ENCODE measurements at places on chromosomes 16 and 17.

DNA sequence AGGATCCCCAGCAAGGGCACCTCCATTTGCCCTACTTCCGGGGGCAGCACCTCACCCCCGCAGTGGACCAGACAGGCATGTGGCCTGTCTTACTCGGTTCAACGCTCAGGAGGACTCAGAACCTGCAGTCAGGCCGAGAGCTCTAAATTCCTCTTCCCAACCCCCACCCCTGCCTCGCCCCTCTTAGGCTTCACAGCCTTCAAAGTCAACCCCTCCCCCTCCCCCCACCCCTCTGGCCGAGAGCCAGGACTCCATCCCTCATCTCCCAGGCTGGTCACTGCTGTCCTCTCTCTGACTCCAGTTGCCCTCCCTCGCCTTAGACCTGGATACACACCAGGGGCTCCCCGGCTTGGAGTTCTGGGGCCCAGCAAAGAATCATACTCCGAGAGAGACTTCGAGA is 8.1 kb upstream of the HS3ST6 start:
- no peak for DNase-seq

GRCh38 chr17:79233916-79234551 is 159.4 kb downstream of the ENGASE start:
- DNase-seq, result no peak

GRCh38 chr17:38658741-38659345 is 15.9 kb downstream of the EPOP start:
- no peak for DNase-seq

DNA sequence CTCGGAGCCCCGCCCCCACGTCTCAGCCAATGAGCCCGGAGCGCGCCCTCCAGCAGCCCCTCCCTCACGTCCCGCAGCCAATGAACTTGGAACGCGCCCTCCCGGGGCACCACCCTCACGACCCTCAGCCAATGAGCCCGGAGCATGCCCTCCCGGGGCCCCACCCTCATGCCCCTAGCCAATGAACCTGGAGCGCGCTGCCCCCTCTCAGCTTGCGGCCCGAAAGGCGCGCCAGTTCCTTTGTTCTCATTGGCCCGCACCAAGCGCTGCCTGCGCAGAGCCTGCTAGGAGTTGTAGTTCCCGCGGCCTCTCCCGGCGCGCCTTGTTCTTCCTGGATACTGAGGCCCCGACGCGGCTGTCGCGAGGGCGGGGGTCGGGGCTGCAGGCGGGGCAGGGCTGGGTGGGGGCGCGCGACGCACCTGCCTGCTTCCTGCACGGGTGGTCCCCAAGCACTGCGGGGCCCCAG is at the start of gene LRRC45:
TSS of gene LRRC45 (plus strand) at position 325 of the 466 bp plus-strand sequence. CDS start 339 bp downstream, outside the sequence.
- DNase-seq, result peak; percentile 100

DNA sequence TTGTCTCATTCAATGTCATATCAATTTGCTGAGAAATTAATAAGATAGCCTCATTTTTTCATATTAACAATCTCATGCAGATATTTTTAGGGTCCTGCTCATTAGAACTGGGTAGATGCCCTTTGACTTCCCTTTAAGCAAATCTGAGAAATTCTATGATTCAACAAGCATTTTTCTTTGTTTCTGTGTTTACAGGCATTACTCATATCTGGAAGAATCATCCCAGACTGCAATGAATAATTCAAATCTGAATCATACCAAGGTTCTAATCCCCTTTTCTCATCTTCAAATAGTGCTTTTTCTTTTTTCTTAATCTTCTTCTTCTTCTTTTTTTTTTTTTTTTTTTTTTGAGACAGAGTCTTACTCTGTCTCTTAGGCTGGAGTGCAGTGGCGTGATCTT is 69.2 kb upstream of the KIFC3 start:
- peak; percentile 85 for DNase-seq

GRCh38 chr16:68276223-68276622 is 11.9 kb downstream of the SLC7A6 start:
- no peak for DNase-seq

DNA sequence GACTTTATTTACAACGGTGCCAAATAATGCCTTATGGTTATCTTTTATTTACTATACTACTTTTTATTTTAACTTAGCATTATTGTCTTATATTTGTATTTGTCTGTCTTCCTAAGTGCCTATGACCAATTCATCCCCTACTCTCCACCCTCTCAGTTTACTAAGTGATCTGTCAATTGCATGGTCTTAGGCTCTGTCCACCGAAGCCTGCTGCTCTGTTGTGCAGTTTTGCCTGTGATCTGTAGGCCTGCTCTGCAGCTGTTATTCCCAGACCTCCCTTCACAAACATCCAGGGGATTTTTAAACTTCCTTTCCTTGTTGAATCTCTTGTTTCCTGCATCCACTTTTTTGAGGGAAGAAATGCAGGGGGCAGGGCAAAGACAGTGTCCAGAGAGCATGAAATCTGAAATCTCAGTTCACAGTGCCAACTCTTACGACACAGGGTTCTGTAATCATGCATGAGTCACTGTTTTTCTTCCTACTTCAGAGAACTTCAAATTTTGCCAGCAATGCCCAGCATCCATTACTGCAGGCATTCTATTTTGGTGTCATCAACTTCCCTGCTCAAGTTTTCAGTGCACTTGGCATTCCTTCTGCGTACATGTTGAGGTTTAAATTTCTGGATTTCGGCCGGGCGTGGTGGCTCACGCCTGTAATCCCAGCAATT is 11.4 kb downstream of the SLFN5 start:
- peak; percentile 98 for DNase-seq

DNA sequence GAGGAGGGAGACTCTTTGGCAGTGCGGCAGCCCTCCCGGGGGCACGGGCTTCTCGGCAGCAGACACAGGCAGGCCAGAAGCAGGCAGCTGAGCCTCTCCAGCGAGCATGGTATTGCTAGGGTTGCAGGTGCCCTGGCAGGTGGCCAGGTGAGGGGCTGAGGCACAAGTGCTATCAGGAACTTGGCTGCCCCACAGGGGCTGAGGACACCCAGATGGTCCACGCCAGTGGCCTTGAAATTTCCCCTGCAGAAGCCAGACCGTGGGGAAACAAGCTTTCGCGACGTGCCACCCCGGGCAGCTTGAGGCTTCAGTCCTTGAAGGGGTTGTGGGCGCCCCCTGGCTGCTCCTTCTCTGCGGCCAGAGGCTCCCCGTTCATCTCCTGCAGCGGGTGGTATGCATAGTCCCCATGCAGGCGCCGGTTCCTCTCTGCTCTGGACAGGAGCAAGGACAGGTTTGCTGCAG is 8.5 kb downstream of the NAGPA start:
- peak; percentile 16 for DNase-seq

DNA sequence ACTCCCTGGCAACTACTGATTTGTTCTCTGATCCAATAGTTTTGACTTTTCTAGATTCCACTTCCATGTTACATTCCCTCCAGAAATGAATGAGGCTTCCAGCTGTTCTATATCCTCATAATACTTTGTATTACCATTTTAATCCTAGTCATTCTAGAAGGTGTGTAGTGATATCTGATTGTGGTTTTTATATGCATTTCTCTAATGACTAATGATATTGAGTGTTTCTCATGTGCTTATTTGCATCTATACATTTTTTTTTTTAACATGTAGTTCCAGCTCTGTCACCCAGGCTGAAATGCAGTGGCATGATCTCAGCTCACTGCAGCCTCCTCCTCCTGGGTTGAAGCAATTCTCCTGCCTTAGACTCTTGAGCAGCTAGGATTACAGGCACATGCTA is 7.3 kb downstream of the ADGRG5 start:
- no peak for DNase-seq

DNA sequence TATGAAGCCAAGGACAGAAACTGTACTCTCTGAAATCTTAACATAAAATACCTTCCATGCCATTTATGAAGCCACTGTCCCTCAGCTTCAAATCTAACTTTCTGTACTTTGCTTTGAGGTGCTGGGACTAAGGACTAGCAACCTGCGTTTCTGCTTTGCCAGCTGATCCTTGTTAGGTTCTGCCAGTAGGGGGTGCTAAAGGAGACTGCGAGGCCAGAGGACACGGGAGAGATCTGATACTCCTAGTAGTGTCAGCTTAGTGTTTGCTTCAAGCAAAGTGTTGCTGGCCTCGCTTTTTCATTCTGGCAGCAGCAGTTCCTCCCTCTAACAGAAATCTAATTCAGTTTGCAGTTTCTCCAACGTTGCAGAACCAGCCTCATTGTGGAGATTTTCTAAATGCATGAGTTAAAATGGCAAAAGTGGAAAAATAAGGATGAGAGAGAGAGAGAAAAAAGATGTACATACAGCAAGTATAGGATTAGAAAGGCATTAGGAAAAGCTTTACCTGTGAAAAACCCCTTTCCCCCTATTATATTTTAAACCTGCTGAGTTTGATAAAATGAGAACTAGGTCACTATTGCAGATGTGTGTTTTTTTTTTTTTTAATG is 297.5 kb downstream of the CA10 start:
- peak; percentile 21 for DNase-seq

DNA sequence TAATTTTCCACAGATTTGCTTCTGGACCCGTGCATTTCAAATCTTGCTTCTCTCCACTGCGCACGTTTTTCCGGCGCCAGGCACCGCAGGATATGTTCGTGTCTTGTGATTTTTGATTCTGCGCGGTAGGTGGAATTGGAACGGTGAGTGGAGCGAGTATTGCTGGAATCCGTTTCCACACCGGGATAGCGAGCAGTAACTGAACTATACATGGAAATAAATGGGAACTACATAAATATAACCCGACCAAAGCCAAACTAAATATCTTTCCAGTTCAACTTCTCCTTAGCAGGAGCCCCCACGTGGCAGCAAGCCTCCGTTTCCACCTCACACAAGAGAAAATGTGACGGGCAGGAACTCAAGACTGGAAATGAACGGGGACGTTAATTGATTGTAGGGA is 154.0 kb downstream of the SEC14L1 start:
- no peak for DNase-seq

DNA sequence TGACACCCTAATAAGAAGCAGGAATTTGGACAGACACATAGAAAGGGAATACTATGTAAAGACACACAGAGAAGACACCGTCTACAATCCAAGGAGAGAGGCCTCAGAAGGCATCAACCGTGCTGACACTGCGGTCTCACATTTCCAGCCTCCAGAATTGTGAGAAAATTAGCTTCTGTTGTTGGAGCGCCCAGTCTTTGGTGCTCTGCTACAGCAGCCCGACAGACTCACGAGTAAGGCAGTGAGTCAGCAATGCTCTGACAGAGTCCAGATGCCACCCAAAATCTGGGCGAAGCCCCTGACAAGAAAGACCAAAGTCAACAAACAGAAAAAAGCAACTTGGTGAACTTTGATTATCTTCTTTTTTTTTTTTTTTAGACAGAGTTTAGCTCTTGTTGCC is 32.5 kb upstream of the RAI1 start:
- DNase-seq, result peak; percentile 63

GRCh38 chr16:87295259-87295658 is 21.9 kb downstream of the C16orf95 start:
- no peak for DNase-seq

DNA sequence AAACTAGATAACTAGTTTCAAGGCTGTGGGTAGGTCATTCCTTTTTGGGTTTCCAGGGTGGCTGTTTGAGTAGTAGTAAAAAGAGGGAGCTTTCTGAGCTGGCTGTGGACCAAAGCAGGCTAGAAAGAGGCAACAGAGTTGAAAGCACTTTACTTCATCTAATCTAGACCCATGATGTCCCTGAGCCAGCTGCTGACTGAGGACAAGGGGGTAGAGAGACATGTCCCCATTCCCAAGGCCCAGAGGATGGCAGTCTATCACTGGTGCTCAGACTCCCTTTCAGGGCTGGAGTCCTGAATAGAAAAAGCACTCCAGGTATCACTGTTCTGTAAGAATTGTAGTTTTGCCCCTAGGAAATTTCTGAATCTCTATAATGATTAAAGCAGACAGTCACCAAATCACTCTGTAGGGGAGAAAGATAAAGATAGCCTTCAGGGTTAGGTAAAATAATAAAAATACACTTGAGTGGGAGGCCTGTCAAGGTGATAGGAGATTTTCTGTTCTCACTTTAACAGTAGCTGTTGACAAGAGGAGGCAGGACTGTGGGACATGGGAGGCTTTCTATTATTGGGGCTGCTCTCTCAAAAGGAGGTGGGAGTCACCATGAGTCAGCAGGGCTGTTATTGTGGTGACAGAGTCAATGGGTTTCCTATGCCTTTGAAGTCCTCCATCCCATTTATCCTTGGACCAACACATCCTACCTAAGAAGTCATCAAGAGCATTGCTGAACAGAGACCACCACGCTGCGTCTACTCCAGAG is 190.2 kb upstream of the MPHOSPH6 start:
- no peak for DNase-seq

DNA sequence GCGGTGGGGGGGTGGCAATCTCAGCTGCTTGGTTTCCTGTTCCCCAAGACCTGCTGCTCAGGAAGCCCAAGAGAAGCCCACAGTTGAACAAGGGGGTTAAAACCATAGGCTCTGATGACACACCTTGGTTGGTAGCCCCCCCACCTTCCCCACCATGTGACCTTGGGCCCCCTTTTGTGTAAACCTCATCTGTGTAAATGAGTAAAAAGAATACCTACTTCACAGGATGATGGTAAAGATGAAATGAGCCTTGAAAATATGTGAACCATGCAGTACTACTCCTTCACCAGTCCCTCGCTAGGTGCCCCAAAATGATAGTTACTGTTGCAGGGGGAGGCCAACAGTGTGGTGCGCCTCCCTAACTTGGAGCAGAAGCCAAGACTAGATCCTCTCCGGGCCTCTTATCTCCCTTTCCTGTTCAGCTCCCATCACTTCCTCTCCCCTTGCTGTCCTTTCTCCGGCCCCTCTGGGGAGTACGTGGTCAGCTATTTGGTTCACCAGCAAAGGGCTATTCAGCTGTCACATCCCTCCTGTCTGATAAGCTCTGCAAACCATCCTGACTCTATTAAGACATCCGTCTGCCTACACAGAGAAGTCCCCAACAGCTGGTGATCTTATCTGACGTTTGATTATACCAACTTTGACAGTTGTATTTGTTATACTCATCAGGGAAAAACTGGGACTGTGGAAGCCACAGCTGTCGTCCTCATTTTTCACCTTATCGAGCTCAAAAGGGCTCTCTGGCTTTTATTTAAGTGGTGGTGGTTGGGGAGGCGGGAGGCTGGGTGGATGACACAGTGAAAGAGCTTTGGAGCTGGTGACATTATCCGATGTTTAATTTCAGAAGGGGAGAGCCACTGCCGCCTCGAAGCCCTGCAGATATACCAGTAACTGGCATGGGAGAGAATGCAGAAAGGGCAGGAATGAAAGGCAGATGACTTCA is 19.9 kb downstream of the DCAKD start:
- DNase-seq, result no peak

DNA sequence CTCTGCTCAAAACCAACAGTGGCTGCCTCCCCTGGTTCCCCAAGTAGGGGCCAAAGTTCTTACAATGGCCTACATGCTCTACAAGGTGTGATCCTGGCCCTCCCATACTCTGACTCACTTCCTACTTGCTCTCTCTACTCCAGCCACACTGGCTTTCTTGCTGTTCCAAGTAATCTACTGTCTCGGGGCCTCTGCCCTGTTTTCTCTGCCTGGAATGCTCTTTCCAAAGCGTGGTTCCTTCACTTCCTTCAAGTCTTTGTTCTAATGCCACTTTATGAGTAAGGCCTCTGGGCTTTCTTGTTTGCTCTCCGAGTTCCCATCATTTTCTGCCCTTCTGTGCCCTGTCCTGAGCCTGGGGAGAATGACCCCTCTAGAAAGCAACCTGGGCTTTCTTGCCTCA is 4.1 kb upstream of the CDH3 start:
- peak; percentile 67 for DNase-seq

All from GM23248 (cell line).